ENCODE measurements at places on chromosomes 5 and 9. TPM values are rescaled to one million over a fixed set of nuclear protein-coding genes. Genes with fewer than 3 reads are reported as not detected.

GRCh38 chr9:74497748-74498620 is 849 bp downstream of the RORB start:
- DNase-seq, result no peak

DNA sequence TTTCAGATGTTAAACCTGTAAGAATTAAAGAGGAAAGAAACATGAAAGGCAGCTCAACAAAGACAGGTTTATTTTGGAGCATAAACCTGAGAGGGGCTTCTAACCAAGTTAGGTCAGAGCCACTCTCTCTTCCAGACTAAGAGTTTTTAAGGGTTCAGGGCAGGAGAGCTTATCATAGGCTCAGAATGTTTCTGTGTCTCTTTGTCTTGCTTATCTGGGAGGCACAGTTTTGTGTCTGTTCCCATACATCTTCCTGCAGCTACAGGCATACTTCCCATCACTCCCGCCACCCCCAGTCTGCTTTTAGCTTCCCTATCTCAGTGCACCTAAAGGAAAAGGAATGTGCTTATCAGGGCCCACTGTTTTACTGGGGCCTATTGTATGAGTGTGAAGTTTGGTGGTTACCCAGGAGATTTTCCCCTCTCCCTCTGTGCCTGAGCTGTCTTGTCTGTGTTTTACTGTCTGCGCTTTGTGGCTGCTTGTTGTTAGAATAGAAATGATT is 21.9 kb downstream of the CD14 start:
- no peak for DNase-seq

Gene NUDCD2
- 13.1 TPM for total RNA-seq

GRCh38 chr5:40226906-40227305 is 452.8 kb upstream of the PTGER4 start:
- no peak for DNase-seq

GRCh38 chr5:83009408-83009807 is 67.8 kb downstream of the TMEM167A start:
- DNase-seq, result no peak

- DNase-seq, result no peak
Observed at GRCh38 chr9:131813116-131813515, 73.2 kb upstream of the RAPGEF1 start.

Gene LHFPL2
- total RNA-seq, result 146 TPM

DNA sequence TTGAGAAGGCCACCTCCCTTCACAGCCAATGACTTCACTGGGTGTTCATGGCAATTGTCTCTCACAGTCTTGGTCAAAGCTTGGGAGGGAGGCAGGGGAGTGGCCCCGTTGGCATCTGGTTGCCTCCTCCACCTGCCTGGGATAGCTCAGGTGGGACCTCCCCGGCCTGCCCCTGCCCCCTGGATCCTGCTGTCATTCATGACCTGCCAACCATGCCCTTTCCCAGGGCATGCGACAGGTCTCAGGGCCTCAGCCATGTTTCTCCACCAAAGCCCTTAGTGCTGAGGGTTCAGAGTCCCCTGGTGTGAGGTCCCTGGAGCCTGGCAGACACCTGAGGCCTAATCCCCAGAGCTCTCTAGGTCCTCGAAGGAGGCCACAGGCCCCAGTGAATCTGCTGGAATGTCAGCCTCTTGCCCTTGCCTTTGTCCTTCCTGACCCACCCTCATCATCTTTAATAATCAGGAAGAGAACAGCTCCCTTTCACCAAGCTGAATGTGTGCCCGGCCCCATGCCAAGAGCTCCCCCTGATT is 5.6 kb downstream of the DAB2IP start:
- no peak for DNase-seq
